Cerebellar cortex (tissue), 1 donor: ENCODE measurements at places on chromosomes 5 and 9.

DNA sequence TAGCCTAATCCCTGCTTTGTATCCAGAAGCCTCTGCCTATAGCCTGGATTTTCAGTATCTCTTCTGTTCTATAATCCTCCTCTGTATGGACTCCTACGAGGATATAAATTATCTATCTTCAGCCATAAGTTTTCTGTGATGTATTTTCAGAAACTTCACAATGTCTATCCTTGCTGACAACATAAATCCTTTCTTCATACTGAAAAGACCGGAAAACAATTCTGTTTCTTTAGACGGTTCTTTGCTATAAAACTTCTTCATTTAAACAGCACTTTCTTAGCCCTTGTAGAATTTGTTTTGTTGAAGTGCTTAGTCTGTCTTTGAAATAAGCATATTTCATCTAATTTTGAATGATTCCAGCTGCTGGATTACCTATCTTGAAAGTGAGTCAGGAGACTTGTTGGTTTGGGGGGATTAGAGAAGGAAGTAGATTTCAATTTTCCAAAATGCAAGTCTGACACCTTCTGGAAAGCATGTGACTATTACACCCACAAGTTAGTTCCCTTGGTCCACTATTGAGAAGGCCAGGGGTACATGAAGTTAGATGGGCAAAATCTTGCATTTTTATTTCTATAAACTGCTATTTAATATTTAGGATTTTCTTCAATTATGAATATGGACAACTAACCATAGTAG is 96.3 kb upstream of the RANBP3L start:
- peak; percentile 18 for DNase-seq

GRCh38 chr9:105854783-105855724 is 160.7 kb downstream of the TMEM38B start:
- no peak for DNase-seq

DNA sequence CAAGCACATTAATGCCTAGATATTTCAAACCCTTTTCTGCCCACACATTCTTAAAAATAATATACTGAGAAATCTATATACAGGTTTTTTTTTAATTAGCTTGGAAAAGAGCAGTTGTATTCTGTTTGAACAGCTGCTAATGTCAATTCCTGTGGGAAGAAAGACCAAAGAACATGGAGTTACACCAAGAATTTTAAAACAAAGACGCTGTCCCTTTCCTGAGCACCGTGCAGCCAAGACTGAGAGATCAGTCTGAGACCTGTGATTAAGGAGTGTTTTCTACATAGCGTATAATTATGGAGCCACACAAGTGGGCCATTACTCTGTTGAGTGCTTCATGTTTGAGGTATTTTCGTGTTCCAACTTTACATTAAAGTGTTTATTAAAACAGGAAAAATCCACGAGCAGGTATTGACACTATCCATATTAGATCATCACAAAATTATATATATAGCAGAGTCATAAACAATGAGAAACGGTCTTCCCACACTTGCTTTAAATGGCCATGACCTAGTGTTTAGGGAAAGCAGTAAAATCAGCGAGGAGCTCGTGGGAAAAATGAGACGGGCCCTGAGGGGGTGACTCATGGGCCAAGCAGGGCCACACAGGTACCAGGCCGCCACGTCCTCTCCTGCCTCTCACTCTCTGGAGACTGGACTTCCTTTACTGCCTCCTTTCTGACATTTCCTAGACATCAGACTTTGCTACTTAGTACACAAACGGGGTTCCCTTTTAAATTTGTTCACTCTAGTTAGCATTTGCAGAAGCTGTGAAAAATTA is 153.1 kb upstream of the OTULINL start:
- DNase-seq = no peak

GRCh38 chr5:68002836-68003235 is 212.7 kb upstream of the PIK3R1 start:
- no peak for DNase-seq

GRCh38 chr5:180790020-180790419 is 12.6 kb downstream of the MGAT1 start:
- DNase-seq = no peak

- no peak for DNase-seq
These were observed 1055.7 kb downstream of the PTPRD start for GRCh38 chr9:9556865-9557803.

DNA sequence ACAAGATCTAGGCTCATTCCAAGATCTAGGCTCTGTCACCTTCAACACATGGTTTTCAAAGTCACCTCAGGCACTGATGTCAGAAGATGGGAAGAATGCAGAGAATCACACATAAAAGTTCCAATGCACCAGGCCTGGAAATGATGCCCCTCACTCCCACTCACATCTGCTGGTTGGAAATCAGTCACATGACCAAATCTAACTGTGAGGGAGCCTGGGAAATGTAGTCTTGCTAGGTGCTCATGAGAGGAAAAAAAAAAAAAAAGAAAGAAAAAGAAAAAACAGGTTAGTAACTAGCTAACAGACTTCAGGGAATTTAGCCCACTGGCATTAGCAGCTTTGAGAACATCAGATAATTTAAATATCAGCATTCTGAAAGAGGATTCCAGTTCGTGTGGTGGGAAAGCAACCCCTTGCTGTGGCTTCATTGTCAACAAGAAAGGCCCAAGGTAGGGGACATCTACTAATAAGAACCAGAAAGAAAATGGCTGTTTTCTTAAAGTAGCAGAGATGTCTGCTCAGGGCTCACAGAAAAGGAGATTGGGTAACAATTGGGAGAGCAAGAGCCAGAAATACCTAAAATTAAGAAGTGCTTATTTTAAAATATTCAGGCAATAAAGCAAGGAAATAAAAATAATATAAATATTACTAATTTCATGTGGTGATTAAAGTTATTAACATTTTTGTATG is 614.3 kb downstream of the ACTL7B start:
- DNase-seq = no peak

- no peak for DNase-seq
These were observed 287.4 kb upstream of the IRX4 start for GRCh38 chr5:2169850-2170760.

- no peak for DNase-seq
These were observed 343.5 kb downstream of the PLK2 start for GRCh38 chr5:58116346-58116745.
